ENCODE measurements at places on chromosomes 3 and 15.

GRCh38 chr3:154538566-154539360 is 108.8 kb upstream of the GPR149 start:
- no peak for DNase-seq

DNA sequence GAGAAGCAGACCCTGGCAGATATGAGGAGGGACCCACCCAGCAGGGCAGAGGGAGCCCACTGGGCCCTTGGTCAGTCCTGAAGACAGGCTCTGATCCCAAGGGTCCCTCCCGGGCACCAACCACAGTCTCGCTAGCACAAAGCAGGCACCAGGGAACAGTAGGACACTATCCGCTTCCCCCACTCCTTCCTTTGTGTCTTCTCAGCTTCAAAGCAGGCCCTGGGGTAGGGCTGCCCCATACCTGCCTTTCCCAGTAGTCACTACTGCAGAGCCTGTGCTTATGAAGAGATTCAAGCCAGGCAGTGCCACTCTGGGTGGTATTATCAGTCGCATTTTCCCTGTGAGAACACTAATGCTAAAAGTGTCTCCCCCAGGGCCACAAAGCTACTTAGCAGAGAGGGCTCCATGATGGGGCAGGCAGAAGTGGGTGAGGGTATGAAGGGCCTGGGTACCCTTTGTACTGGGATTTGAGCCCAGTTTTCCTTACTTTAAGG is 32.7 kb downstream of the SRPRB start:
- DNase-seq: no peak

- no peak for DNase-seq
Observed at GRCh38 chr3:161203485-161204098, 17.5 kb upstream of the NMD3 start.

DNA sequence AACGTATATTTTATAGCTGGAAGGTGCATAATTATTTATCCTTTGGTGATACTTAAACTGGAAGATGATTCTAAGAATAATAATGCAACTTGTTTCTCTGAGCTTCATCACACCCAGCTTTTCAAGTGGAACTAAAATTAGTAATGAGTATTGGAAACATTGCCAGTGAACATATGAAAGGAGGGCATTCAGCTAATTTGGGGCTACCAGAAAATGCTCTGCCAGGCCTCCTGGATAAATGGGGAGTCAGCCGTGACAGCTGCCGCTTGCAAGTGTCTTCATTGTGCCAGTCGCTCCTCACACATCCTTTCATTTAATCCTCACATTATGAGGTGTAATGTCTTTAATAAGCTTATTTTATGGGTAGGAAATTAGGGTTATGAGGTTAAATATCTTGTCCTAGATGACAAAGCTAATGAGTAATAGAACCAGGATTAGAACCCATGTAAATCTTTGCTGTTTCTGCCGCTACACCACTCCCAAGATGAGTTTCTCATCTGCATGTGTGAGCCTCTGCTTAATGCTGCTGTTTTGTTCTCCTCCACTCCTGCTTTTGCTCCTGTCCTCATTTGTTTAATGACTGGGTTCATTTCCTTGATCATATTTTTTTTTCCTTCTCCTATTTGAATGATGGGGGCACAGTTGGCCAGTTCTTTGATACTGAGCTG is 155.7 kb downstream of the PLCL2 start:
- DNase-seq: no peak

- DNase-seq: no peak
Observed at GRCh38 chr3:189076449-189076848, 95.3 kb upstream of the TPRG1 start.

GRCh38 chr15:83110381-83110780 is 2.9 kb downstream of the TM6SF1 start:
- no peak for DNase-seq
